ENCODE measurements at places on chromosomes 2 and 18.

DNA sequence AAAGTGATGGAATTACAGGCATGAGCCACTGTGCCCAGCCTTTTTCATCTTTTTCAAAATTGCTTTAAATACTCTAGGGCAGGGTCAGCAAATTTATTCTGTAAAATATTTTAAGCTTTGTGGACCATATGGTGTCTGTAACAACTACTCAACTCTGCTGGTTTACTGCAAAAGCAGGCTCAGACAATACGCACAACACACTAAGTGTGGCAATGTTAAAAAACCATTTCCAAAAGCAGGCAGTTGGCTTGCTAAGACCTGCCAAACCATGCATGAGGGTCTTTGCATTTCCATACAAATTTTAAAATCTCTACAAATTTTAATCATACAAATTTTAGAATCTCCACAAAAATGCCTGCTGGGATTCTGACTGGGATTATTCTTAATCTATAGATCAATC, 44.1 kb downstream of the YES1 start:
- no peaks in the 10 kb centered on the region for H3K36me3 ChIP-seq
- H3K27me3 ChIP-seq: no peaks in the 10 kb centered on the region

- DNase-seq: no peak
- H3K27me3 ChIP-seq: no peaks in the 10 kb centered on the region
- no peak overlapping the region for H3K27ac ChIP-seq
- H3K36me3 ChIP-seq: no peaks in the 10 kb centered on the region
- no peaks in the 10 kb centered on the region for H3K4me1 ChIP-seq
- H3K4me3 ChIP-seq: no peak overlapping the region
These were observed 286.0 kb downstream of the LPIN1 start for GRCh38 chr2:12032398-12032797.

GRCh38 chr2:26993768-26994167, 23.3 kb downstream of the MAPRE3 start:
- H3K36me3 ChIP-seq: no peaks in the 10 kb centered on the region
- H3K27ac ChIP-seq: no peak overlapping the region
- no peaks in the 10 kb centered on the region for H3K27me3 ChIP-seq
- DNase-seq: no peak
- no peak overlapping the region for H3K4me3 ChIP-seq

GRCh38 chr18:10139783-10140410, 226.1 kb downstream of the VAPA start:
- no peaks in the 10 kb centered on the region for H3K27me3 ChIP-seq
- no peak overlapping the region for H3K4me3 ChIP-seq
- H3K27ac ChIP-seq: no peak overlapping the region
- H3K4me1 ChIP-seq: peaks cover 6% of the 10 kb centered on the region

Measured in ascending aorta (tissue), 2 donors.